ENCODE measurements at places on chromosomes 1 and 21.
A peak's percentile ranks its signal among the peaks of the same experiment; 100 is the strongest.

GRCh38 chr1:92707709-92708108 is 77.2 kb downstream of the EVI5 start:
- no peak for DNase-seq

DNA sequence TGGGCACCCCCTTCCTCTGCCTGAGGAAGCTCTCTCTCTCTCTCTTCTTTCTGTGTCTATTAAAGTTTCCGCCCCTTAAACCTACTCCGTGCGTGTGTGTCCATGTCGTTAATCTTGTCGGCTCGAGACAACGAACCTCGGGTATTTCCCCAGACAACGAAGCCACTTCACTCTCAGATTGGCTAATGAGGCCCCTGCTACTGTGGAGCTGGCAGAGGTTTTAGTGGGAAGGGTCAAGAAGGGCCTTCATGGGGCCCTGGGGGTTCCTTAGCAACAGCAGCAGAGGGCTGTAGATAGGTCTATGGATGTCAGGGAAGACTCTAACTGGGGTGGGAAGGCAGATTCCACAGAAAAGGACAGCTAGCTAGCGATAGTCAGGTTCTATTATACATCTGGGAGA is 239.8 kb upstream of the RAB4A start:
- no peak for DNase-seq

DNA sequence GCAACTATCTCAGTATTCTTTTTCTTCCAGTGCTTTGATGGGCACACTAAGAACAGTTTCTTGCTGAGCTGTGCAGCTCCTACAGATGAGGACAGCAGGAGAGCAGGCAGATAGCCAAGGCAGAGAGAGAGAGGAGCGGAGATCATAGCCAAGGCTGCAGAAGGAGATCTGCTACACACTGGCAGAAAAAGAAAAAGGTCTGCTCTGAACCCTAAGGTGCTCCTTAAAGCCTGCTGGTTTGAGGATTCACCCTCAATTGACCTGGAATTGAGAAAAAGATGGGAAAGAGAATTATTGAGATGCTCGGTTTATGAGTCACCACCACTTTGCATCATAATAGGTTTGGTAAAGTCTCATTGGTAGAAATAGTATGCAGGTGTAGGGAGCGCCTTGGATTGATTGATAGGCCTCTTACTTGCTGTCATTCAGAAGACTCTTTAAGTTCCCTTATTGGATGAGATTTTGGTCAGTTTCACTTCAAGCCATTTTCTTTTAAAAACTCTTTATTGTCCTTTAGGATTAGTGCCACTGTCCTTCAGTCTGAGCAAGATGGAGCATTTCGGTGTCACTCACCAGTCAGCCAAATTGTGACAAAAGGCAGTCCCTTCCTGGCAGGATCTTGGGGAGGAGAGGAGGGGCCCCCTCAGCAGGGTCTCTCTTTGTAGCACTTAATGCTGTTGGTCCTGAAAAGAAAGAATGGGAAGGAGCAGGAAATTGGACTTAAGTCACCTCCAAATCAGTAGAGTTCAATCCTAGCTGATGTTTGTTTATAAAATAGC is 685.0 kb downstream of the ADGRL2 start:
- no peak for DNase-seq

GRCh38 chr1:169108223-169108622 is 1.7 kb downstream of the ATP1B1 start:
- DNase-seq: no peak

DNA sequence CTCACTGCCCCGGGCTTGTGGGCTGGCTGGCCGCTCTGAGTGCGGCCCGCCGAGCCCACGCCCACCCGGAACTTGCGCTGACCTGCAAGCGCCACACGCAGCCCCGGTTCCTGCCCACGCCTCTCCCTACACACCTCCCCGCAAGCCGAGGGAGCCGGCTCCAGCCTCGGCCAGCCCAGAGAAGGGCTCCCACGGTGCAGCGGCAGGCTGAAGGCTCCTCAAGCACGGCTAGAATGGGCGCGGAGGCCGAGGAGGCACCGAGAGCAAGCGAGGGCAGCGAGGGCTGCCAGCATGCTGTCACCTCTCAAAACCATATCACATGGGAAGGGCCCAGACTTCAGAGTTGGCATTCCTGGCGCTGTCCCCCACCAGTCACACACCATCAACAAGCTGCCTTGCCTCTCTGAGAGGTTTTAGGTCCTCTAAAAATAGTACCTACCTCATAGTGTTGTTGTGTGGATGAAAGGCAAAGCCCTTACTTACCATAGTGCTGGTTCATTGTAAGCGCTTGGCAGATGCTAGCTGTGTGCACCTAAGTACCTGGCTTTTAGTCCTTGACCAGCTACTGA is 13.4 kb downstream of the LDLRAD1 start:
- no peak for DNase-seq

- no peak for DNase-seq
Observed at GRCh38 chr1:241376701-241377100, 19.7 kb upstream of the RGS7 start.

- DNase-seq: no peak
Observed at GRCh38 chr1:25912076-25912831, 6.0 kb upstream of the STMN1 start.

DNA sequence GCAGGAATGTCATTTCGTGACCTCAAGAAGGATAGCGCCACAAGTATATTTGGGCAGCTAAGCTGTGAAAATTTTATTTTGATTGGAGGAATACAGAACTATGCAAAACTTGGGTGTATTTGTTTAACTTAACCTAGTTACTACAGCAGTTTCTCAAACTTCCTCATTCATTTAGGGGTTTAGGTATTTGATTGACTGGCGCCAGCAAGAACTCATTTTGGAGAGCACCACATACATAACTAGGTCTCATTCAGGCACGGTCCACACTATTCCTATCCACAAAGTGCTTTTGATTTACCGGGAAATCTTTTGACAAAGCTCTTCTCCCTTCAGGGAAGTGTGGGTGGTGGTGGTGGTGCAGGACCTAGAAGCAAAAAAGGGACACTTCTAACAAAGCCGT is 155.1 kb upstream of the NRIP1 start:
- DNase-seq: peak; percentile 32

GRCh38 chr1:8903908-8904650 is 25.6 kb upstream of the ENO1 start:
- DNase-seq: no peak

GRCh38 chr1:114352797-114353196 is 158.2 kb downstream of the TRIM33 start:
- no peak for DNase-seq

- no peak for DNase-seq
Observed at GRCh38 chr1:55012661-55013060, 13.9 kb downstream of the BSND start.

GRCh38 chr1:51912881-51913280 is 34.4 kb upstream of the NRDC start:
- DNase-seq: no peak

DNA sequence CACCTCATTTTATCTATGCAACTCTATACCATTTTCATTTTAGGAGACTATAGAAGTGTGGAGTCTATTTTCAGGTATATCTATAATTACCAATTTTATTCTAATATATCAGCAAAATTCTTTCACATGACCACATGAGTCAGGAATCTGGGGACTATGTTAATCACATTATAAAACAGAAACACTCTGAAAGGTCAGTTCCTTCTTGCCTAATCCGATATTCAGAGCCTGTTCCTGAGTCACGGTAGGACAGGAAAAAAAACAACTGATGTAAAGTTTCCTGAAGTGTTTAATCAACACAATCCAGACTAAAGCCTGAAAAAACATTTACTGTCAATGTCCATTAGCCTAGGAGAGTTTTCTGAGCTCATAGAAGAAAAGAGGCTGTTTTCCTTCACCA is 1902.3 kb downstream of the NCAM2 start:
- DNase-seq: no peak

DNA sequence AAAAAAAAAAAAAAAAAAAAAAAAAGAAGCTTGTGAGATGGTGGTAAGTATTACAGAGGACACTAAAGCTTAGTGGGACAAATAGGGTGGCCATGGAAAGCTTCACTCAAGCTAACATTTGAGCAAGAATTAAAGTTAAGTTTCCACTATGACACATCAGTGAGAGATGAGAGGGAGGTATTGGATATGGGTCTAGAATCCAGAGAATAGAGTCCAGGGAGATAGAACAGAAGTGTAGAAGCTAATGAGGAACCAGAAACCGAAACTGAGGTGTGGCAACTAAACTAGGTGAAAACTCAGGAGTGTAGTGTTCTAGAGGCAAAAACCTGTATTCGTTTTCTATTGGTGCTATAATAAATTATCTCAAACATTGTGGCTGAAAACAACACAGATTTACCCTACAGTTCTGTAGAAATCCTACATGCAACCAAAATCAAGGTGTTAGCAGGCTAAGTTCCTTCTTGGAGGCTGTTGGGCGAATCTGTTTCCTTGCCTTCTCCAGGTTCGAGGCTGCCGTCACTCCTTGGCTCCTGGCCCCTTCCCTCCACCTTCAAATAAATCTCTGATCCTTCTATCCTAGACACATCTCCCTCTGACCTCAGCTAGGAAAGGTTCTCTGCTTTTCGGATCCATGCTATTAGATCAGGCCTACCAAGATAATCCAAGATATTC is 36.2 kb downstream of the PTP4A2 start:
- DNase-seq: no peak

Measured in inflammatory macrophage (primary cell).